CD8-positive, alpha-beta memory T cell (primary cell): ENCODE measurements at places on chromosomes 11 and 22. TPM values are rescaled to one million over a fixed set of nuclear protein-coding genes. Genes with fewer than 3 reads are reported as not detected.

DNA sequence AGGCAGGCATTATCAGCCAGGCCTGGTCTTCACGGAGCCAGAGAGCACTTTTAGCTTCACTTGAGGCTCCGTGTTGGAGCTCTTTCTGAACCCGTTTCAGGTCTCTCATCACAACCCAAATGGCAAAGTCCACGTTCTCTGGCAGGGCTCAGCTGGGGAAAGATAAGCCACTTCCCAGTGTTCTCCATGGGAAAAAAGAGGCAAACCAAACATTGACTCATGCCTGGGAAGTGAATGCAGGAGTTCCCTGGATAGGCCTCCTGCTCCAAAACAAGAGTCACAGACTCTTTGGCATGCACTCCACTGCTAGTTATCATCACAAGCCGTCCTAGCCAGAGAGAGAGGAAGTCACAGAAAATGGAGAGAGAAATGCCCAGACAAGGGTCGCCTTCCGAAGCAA, 11.6 kb downstream of the OPCML start:
- DNase-seq: no peak

- DNase-seq: no peak
Measured at GRCh38 chr11:17782603-17783337, 48.2 kb downstream of the KCNC1 start.

- DNase-seq: no peak
Measured at GRCh38 chr22:38133331-38133730, 22.8 kb upstream of the BAIAP2L2 start.

- DNase-seq: no peak
Measured at GRCh38 chr11:131717616-131718015, 347.2 kb downstream of the NTM start.

GRCh38 chr11:36000616-36001190, 56.8 kb downstream of the LDLRAD3 start:
- DNase-seq: no peak

GRCh38 chr11:64198511-64198910, 8.0 kb upstream of the FERMT3 start:
- DNase-seq: no peak

DNA sequence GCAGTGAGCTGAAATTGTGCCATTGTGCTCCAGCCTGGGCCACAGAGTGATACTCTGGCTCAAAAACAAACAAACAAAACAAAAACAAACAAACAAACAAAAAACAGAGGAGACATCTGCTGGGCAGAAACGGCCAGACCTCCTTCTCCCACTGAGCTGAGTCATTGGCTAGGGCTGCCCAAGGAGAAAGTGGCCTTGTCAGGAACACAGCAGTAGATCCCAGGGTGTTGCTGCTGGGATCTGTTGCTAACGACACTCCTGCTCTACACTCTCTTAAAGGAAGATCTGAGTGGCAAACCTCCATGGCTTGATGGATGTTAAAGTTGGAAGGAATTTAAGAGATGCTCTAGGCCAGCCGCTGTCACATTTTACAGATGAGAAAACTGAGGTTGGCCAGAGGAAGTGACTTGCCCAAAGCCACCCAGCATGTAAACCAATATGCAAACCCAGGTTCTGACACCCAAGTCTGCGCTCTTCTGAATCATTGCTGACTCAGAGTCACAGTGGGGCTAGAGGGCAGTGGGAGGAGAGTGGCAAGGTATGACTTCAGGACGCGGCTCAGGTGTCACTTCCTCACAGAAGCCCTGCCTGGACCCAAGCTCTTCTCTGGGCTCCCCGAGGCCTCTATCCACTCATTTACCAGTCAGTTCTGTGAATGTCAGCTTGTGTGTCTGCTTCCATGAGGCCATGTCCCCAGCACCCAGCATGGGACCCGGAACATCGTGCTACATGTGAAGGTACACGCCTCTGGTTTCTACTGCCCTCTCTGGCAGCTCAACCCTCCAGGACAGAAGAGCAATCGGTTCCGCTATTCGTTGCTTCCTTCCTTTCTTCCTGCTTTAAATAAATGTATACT, 11.3 kb upstream of the GDPD5 start:
- DNase-seq: no peak

DNA sequence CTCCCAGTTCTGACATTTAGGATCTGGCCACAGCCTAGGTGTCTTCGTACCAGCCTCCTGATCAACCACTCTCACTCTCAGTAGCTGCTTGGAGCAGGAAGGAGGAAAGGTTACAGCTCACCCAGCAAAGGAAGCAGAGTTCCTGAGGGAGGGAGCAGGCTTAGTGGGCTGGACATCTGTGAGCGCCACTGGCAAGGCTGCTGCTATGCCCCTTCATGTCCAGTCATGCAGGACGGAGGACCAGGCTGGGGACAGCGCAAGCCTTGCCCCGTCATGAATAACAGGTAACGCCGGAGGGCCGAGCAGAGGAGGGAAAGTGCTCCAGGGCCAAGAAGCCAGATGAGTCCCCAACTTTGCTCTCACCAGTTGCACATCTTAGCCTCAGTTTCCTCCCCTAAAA, 25.8 kb downstream of the TPST2 start:
- DNase-seq: no peak

- DNase-seq: no peak
Measured at GRCh38 chr22:44404341-44405020, 91.7 kb upstream of the SHISAL1 start.

DNA sequence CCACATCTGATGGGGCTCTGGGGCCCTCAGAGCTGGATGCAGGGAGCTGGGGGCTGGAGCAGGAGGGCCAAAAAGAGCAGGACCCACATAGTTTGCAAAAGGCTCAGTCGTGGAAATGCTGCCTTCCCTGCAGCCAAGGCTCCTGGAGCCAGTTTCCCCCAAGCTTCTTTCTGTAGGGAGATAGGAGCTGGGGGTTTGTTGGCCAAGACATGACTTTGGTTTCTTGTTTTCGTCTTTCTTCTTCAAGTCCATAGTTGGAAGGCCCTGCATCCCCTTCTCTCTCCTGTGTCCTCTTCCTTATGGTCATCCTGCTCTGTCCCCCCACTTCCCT, 36.3 kb downstream of the IGF2 start:
- DNase-seq: no peak

DNA sequence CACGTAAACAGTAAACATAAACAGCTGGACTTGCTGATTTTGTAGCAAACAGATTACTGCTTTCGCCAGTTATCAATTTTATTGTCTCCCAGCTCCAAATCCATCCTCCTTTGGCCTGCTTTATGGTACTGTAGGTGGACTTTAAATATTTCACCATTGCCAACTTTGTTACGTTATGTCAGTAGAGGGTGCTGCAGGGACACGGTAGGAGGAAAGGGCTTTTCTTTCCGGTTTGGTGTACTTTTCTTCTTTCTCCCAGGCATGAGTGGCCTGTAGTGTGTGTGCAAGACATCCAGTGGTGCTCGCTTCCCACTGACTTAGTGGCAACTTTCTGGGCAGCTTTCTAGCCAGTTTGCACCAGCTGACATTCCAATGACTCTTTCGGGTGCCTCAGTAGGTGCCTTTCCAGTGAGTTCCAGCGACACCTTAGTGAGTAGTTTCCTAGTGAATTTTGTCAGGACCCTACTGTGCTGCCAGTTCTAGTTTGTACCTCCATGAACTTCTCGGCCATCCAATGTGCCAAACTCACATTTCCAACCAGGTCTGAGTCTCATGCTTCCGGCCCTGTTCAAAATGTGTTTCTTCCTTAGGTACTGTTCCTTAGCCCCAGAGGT, 267.6 kb upstream of the TENM4 start:
- no peak for DNase-seq

The ASCL2 gene
- total RNA-seq: 0.55 TPM

The DKK3 gene
- 2.4 TPM for total RNA-seq

The ASRGL1 gene
- total RNA-seq: 6.1 TPM

The P4HA3 gene
- not detected for total RNA-seq

The KRTAP5-2 gene
- not detected for total RNA-seq

The PLAAT2 gene
- 0.31 TPM for total RNA-seq

The IGSF9B gene
- 15.2 TPM for total RNA-seq

The SERHL2 gene
- total RNA-seq: 1.4 TPM

The GLYAT gene
- not detected for total RNA-seq
